ENCODE measurements at places on chromosomes 3 and 15. TPM values are rescaled to one million over a fixed set of nuclear protein-coding genes. Genes with fewer than 3 reads are reported as not detected.

CX3CR1 gene
- 8.4 TPM for polyA plus RNA-seq

- no peak for DNase-seq
Measured at GRCh38 chr3:160226026-160226907, 1.0 kb downstream of the C3orf80 start.

DNA sequence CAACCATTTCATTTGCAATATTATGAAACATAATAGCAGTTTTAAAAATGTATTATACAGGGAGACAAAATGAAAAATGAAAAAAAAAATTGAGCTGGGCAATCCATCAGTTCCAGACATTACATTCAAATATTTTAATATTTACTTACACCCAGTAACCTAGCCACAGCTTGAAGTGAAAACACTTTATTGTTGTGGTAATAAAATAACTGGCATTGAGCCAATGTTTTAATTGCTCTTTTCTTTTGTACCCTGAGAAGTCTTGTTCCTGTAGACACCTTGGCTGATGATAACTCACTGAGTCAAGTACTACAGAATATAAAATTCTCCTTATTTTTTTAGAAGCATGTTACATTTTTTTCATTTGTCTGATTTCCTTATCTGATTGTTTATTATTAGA lies 180.6 kb downstream of the ROBO1 start:
- DNase-seq, result no peak

- no peak for DNase-seq
Measured at GRCh38 chr3:18546632-18547031, 121.5 kb upstream of the SATB1 start.

- no peak for DNase-seq
Measured at GRCh38 chr3:53243165-53243564, 12.7 kb downstream of the TKT start.

DNA sequence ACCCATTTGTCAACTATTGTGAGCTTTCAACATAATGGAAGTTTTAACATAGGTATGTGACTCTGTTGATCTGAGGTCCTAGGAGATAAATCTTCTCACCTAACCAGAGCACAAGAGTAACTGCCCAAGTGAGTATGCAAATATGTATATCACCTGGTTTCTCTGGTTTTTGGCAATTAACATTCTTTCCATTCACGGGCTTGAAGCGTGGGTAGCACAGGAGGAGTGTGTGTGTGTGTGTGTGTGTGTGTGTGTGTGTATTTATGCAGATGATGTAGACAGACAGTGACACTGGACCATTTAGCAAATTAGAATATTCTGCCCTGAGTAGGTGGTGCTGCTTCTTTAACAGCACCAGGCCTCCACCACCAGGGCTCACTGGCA lies 15.0 kb downstream of the EPHB1 start:
- no peak for DNase-seq

DNA sequence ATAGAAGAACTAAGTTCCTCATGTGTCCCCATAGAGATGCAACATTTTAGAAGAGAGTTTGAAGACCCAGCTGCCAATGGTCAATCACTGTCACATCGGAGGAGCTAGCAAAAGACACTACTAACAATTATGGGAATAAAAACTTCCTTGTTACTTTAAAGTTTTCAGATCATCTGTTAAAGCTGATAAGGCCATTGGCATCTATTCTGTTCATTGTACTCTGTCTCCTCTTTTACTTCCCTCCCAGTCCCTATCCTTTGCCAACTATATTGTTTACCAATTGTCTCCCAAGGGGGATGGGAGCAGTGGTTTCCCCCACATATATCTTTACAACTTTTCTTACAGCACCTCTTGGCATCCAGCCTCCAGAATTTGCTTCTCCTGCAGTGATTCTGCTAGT lies 81.0 kb downstream of the FAM174B start:
- no peak for DNase-seq
